ENCODE measurements at places on chromosomes 4 and X.
A peak's percentile ranks its signal among the peaks of the same experiment; 100 is the strongest.

GRCh38 chr4:167233685-167234315 lies 494 bp downstream of the SPOCK3 start:
- peak; percentile 20 for DNase-seq

DNA sequence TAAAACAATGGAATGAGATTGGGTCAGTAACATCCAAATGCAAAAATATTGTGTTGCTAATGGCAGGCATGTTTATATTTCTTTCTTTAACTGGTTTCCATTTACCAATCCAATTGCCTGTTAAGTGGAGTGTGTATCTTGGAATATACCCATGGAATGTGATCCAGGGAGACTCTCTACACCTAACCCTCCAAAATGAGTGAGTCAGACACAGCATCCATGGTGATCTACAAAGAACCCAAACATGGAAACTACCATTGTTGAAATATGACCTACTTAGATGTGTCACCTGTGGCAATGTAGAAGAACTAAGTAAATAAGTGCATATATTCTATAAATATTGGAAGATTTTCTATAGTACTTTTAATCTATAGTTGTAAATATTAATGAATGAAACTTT lies 110.3 kb downstream of the AREG start:
- no peak for DNase-seq

DNA sequence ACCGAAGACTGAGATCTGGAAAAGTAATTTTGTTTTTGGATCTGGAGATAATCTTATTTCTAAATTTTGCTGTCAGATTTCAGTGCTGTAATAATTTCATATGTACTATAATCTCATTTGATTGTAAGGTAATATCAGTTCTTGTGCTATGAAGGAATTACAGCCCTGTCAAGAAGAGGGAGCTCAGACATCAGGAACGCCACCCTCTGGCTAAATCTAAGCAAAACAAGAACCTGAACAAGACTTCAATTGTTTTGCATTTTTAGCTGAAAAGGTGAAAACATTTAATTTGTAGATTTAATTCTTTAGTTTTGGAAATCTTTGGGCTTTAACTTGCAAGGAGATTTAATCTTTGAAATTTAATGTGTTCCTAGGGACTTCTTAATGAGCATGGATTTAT lies 525.4 kb upstream of the HS3ST1 start:
- DNase-seq = no peak

GRCh38 chrX:15769300-15769954 lies 20.9 kb upstream of the ZRSR2 start:
- DNase-seq = no peak
